ENCODE measurements at places on chromosomes 7 and 10. TPM values are rescaled to one million over a fixed set of nuclear protein-coding genes. Genes with fewer than 3 reads are reported as not detected.

- DNase-seq, result no peak
Measured at GRCh38 chr7:122018032-122018431, 126.0 kb downstream of the AASS start.

GRCh38 chr7:121752706-121753105 lies 120.3 kb upstream of the PTPRZ1 start:
- no peak for DNase-seq

GRCh38 chr7:94042381-94042780 lies 38.2 kb upstream of the BET1 start:
- no peak for DNase-seq

DNA sequence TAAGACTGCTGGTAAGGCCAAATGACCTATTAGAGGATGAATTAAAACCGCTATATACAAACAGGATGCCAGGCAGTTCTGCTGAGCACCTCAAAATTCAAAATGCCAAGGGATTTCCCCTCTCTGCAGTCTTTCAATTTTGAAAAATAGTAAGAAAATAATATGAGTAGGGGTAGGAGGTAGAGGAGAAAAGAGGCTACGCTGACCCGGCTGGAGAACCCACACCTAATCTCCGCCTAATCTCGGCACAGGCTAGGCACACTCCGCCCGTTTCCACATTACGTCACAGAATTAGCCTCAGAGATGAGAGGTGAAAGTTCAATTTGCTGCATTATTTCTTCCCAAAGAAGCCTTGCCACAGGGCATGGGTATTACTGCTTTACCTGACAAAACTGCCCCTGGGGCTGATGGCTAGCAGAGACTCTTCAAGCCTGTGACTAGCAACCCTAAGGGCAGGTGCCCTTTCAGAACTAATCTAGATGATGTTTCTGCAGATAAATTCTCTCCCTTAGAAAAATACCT lies 21.3 kb upstream of the SPOCK2 start:
- DNase-seq, result no peak

Gene WNT2
- not detected for total RNA-seq

Gene CRPPA
- 2.0 TPM for total RNA-seq

DNA sequence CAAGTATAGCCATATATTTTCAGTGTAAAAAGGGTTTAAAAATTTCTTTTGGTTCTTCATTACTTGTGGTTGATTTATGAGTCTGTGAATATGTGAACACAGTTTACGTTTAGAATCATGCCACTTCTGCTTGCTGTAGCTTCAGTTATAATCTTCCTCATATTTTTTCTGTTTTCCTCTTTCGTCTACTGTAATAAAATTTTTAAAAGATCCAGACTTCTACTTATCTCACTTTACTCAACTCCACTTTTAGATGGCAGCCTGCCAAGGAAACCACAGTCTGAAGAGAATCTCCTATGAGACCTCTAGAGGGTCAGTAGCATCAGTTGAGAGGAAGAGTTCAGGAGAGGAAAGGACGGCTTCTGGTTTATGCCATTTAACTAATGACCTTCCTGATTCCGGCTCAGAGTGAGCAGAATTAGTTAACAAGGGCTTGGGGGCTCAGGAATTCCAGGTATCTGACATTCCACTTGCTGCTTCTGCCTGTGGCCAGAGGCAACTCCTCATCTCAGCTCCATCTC lies 21.4 kb downstream of the CREB5 start:
- no peak for DNase-seq

Gene UNC5B
- 7.1 TPM for total RNA-seq

Gene HHEX
- 18.1 TPM for total RNA-seq

GRCh38 chr10:12377658-12378290 lies 28.4 kb downstream of the CAMK1D start:
- DNase-seq, result no peak
